HepG2 (cell line): ENCODE measurements at places on chromosomes 16 and 17. TPM values are rescaled to one million over a fixed set of nuclear protein-coding genes. Genes with fewer than 3 reads are reported as not detected.

DNA sequence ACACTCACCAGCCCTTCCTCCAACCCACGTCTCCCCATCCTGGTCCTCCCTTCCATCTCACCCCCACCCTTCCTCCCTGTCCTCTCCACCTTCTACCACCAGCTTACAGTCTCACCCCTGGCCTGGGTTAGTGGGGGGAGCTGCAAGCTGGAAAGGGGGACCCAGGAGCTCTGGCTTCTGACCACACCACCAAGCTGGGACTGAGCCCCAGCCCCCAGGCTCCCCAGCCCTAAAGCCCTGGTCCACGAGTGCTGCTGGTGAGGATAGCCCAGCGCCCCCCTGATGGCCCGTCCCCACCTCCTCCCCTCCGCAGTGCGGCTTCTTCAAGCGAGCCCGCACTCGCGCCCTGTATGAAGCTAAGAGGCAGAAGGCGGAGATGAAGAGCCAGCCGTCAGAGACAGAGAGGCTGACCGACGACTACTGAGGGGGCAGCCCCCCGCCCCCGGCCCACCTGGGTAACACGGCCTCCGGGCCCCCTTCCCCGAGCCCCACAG is 7.2 kb upstream of the PDK2 start:
- no peak for DNase-seq

- peak; percentile 28 for DNase-seq
Measured at GRCh38 chr16:22813223-22813947, 577 bp upstream of the HS3ST2 start.

- DNase-seq: no peak
Measured at GRCh38 chr17:67431249-67432015, 54.4 kb downstream of the PITPNC1 start.

- DNase-seq: peak; percentile 12
Measured at GRCh38 chr17:51850201-51850600, 308.3 kb downstream of the CA10 start.

CASKIN1 gene
- total RNA-seq: 1.2 and 1.4 TPM in 2 replicates

PRCD gene
- total RNA-seq: 0.52 TPM in 1 of 2 replicates, not detected in the other
